ENCODE measurements at places on chromosomes 7 and 10.

DNA sequence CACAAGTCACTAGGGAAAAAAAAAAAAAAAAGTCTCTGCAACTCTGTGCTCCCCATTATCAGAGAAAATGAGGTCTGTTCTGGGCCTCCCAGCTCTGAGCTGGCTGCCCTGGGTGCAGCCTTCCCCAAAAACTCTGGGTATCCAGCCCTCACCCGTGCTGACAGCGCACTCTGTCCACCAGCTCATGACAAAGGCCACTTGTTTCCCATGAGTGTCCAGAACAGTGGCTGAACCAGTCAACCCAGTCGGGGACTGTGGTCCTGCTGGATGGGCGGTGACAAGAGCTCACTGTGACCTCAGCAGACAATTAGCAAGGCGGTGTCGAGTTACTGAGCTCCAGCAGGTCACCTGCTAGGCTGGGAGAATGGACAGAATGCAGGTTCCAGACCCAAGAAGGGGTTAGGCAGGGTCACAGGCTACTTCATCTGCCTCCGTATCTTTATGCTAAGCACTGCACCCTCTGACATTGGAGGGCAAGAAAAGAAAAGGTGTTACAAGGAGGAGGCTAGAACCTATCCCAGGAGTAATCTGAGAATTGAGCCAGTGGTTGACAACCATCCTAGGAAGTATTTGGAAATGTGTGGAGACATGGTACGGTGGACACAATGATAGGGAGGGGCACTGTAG, 37.2 kb downstream of the DLG5 start:
- peak; percentile 63 for DNase-seq

DNA sequence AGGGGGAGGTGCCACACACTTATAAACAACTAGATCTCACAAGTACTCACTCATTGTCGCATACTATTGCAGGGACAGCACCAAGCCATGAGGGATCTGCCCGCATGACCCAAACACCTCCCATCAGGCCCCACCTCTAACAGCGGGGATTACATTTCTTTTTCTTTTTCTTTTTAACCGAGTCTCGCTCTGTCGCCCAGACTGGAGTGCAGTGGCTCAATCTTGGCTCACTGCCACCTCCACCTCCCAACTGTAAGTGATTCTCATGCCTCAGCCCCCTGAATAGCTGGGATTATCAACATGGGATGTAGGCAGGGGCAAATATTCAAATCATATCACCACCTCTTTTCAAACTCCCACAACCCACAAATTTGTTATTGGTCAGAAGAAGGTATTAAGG, 76.7 kb downstream of the SKAP2 start:
- DNase-seq, result no peak

GRCh38 chr10:108545921-108546320, 1377.4 kb downstream of the XPNPEP1 start:
- DNase-seq, result no peak

GRCh38 chr7:27947586-27948278, 207.8 kb downstream of the TAX1BP1 start:
- DNase-seq, result no peak

DNA sequence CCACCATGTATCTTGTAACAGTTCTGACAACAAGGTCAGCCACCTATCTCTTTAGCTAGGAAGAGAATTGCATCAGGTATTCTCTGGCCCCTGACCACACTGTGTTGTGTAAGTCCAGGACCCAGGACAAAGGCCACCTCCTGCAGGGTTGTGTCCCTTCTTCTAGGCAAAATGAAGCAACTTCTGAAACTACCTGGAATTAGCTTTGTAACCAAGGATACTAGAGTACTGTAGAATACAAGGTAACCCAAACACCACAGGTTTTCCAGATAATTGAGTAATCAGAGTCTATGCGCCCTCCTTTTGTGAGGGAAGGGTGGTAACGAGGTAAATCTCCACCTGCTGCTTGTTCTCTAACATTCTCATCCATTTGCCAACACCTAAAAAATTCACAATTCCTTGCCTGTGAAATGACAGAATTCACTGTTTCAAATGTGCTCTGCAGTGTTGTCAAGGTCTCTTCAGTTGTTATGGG, 51.7 kb downstream of the SGMS1 start:
- DNase-seq, result no peak

DNA sequence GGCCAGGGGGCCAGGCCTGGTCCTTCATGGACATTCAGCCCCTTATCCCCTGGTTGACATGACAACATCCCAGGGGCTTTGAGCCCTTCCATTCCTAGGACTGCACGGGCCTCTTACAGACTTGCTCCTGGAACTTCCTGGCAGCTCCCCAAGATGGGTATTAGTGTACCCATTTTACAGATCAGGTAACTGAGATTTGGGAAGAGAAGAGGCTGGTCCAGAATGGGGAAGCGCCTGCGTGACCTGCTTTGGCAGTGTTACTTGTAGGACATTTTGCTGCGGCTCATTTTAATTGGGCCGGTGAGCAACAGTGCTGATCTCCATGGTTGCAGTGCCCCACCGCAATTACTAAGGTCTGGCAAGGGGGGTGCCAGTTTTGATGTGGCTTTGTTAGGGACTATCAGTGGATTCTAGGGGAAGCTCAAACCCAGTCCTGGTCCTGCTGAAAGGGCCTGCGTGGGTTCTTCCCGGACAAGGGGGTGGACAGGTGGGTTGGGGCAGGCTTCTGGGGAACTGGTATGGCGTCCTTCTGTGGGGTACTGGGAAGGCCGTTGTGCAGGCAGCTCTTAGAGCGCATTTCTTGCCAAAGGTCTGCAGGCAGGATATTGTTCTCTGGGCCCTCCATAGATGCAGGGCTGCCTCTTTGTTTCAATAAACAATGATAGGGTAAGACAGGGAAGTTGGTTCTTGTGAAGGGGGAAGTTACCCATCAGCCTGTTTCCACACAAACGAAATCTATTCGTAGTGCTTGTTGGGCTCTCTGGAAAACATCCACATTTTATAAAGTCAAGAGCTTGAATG, 137.6 kb downstream of the RGS10 start:
- DNase-seq, result no peak

DNA sequence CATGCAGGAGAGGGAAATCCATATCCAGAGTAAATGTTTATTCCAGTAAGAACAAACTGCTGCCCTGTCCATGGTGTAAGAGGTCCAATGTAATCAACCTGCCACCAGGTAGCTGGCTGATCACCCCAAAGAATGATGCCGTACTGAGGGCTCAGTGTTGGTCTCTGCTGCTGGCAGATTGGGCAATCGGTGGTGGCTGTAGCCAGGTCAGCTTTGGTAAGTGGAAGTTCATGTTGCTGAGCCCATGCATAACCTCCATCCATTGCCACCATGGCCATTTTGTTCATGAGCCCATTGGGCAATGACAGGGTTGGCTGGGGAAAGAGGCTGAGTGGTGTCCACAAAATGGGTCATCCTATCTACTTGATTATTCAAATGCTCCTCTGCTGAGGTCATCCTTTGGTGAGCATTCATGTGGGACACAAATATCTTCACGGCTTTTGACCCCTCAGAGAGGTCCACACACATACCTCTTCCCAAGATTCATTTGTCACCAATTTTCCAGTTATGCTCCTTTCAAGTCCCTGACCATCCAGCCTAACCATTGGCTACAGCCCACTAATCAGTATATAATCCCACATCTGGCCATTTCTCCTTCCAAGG, 23.3 kb upstream of the PAPSS2 start:
- DNase-seq, result no peak
